ENCODE measurements at places on chromosomes 13 and 19.

DNA sequence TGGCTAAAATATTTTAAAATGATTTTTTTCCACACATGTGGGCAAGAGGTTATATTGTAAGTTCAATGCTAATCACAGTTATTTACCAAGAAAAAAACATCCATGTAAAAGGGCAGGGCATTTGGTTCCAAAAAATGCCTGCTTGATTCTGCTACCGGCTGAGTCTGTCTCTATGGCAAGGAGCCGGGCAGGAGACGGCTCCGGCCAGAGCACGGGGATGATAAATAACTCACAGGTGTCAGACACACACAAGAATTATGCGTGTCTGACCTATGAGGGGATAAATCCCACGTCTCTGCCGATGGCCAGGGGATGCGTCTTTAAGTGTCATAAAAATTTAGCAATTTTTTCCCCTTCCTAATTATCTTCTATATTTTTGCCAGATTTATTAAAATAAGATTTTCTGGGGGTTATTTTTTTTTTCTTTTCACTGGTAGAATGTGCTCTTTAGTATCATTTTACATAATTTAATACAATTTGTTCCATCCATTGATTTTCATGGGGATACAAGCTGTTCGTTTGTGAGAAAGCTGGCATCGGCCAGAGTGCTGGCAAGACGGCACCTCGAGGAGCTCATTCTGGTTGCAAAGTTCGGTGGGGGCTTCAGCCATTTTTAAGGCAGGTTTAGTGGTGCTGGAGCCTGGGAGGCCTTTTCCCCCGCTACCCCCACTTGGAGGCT lies 253.9 kb downstream of the ZNF536 start:
- DNase-seq: no peak

DNA sequence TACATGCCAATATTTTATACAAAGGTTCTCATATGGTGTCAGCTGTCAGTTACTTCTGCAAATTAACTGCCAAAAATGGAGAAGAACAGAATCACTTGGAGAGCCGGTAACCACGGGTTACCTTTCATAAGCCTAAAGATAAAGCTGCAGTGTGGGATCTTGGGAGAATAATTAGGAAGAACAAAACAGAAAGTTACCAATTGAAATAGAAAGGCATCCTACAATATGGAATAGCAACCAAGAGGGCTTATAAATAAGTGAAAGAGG lies 74.2 kb downstream of the TSHZ3 start:
- no peak for DNase-seq

DNA sequence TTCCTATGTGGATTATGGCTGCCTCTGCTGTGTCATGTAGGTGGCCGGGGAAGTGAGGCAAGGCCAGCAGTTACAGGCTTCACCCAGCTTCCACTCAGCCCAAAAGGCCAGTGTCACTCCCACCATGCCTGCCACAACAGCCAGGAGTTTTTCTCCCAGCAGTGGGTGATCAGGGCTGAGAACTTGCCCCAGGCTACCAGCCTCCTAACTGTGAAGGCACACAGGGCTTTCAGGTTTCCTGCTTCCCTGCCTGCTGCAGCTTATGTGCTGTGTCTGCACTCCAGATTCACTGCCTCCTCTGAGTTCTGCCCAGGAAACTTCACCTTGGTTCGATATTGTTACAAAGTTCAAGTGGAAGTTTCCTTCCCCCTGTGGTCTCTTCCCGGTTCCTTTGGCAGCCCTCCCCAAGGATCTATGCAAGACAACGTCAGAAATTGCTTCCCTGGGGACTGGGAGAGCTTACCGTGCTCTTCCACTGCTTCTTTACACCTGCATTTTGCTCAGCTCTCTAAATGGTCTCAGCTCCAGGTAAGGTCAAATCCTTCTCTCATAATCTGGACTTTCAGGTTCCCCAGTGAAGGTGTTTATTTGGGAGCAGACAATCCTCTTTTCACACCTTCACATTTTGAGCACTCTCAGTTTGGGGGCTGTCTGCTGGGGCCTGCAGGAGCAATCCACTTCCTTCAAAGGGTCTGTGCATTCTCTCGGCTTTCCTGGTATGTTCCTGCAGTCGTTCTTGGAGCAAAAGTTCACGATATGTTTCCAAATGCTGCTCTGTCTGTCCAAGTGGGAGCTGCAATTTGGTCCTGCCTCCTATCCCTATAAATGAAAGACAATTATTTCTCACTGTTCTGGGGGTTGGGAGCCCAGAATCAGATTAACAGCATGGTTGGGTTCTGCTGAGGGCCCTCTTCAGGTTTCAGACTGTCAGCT lies 1730.1 kb upstream of the PRR20A start:
- DNase-seq: no peak

DNA sequence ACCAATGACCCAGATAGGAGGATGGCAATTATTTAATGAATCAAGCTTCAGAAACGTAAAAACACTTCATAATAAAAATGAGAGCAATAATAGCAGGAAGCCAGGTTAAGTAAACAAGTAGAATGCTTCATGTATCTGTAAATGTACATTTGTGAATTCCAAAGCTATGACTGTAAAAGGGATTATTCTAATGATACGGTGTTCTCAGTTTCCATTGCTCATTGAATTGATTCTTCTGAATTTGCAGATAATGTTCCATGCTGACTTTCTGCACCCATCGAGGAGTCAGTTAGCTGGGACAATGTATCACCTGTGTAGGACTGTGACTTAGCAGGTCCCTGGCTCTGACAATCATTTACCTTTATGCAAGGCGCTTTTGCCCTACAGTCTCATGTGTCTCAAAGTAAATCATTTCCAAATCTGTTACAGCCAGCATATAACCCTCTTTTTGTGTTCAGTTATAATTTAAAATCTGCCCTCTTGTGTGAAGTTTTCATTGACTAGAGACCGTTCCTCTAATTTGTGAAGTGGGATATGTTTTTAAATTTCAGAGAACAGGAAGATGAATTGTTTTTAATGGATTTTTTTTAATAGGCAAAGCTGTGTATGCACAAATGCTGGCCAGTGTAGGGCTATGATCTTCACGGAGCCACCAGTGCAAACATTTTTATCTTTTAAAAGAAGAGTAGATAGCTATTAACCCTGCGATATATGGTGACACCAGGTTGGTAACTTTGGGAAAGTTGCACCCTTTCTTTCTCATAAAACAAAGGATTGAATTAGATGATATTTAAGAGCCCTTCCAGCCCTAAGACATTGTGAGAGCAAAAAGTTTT lies 267.1 kb downstream of the KLF5 start:
- no peak for DNase-seq

DNA sequence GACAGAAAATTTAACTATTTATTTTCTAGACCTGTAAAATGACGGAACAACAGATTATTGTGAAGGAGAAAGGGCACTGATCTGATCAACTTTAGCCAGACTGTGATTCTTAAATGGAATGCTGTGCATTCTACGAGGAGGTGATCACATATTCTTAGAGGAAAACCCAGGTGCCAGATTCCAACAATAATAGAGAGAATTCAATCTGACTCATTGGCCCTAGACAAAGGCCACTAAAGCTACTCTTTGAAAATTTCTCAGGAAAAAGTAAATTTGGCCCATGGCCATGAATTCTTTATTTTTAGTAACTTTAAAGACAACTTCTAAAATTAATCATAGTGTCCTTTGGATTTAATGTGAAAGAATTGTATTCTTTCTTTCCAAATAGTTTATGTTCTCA lies 58.6 kb upstream of the POSTN start:
- peak; percentile 18 for DNase-seq

- no peak for DNase-seq
Measured at GRCh38 chr13:76019421-76020044, 383.4 kb downstream of the LMO7 start.

DNA sequence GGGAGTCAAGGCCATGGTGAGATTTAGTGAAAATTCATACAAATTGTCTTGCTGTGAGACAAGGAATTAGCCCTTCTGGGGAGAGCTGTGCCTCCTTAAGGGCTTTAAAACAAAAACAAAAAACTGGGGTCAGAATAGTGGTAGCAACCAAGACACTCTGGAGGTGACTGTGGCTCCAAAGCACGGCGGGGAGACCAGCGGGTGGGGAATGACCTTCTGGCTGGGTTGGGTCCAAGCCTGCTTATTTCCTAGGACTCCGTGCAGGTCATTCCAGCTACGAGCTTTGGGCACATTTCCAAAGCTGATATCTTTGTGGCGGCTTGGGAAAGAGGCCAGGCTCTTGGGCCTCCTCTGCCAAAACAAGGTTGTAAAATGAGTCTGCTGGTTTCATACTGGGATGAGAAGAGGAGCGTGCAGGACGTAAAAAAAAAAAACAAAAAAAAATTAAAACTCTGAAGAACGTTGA lies 348.3 kb downstream of the UQCRFS1 start:
- no peak for DNase-seq

DNA sequence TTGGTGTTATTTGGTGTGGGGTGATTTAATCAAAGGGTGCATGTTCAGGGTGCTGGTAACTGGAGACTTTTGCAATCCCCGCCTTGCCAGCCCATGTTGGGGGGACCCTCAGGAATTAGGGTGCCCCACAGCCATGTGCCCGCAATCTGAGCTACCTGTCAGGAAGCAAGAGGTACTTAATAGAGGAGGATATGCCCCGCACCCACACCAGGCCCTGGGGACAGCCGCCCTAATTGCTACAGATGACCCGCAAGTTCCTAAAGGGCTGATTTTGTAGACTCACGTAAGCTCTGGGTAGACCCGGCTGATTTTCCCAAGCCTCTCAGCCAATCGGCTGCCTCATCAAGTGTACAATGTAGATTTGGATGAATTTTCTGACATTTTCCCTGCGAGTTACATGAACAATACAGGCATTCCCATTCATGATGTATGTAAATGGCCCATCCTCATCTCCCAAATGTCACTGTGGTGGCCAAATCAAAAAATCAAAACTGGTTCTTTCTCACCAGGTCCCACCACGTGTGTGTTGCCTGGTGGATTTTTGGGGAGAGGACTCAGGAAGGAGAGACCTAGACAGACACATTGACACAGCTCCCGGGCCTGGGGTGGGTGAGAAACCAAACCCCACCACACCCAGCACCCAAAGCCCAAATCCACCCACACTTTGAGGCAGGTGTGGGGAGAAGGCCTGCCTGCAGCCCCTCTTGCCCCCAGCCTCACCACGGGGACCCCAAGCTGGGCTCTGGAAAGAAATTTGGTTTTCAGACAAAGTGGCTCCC lies 119.2 kb upstream of the SPACA7 start:
- DNase-seq: no peak

- peak; percentile 69 for DNase-seq
Measured at GRCh38 chr19:10603084-10603872, 16.2 kb upstream of the AP1M2 start.

All from GM03348 (cell line).